CD4-positive, alpha-beta memory T cell (primary cell): ENCODE measurements at places on chromosomes 1 and 21. TPM values are rescaled to one million over a fixed set of nuclear protein-coding genes. Genes with fewer than 3 reads are reported as not detected.

NUAK2 gene
- total RNA-seq: 32.8 TPM

GRCh38 chr1:20660847-20661206 is 342 bp downstream of the DDOST start:
- no peak for DNase-seq

DNA sequence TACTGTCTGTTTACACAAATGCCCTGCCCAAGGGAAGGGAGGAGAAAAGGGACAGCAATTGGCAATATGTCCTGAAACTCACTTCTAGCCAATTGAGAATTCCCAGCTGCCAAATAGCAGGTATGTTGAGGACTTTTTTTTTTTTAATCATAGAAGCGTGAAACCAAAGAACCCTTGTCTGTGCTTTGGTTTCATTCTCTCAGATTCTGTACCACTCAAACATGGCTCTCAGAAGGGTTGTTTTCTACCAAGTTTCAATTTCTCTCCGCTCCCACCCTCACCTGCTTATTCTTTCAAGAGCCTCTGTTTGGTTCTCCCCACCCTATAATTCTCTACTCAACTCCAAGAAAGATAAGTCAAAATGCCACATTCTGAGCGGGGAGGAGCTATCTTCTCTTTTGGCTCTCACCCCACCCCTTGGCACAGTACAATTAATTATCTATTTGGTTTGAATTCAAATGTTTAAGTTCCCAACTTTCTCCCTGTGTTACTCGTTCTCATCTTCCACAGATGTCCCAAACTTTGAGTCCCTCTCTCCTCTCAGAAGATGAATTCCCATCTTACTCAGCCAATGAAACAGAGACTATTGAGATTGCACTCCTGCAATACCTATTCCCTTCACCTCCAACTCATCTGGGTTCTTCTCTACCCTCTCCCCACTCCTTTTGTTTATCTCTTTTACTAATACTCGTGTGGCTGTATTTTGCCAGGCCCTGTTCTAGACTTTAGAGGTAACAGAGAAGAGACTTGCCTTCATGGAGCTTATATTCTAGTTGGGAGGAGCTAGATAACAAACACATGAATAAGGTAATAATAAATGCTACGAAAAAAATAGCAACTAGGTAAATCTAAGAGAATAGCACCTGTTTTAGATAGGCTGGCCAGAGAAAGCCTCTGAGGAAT is 3.9 kb upstream of the TP53BP2 start:
- DNase-seq: no peak

GRCh38 chr1:37561133-37562132 is 4.7 kb downstream of the DNALI1 start:
- DNase-seq: no peak

- no peak for DNase-seq
These were observed 11.3 kb upstream of the RIPK4 start for GRCh38 chr21:41777951-41778815.
